ENCODE measurements at places on chromosomes 5 and 9.

DNA sequence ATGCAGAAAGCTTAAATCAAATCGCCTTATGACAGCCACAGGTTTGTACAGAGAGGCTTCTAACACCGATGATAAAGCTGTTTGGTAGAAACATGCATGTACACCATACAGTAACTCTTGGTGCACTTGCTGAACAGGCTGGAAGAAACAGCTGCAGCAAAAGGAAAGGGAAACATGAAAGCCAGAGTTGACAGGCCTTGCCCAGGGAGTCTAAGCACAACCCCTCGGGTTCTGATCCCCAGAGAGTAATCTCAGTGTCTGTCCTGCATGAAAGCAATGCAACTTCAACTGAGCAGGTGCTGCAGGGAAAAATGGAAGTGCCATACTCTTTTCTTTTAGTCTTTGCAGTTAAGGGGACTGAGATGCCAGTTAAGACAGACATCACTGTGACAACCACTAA, 419.9 kb downstream of the BNC2 start:
- DNase-seq, result no peak

- DNase-seq, result no peak
Observed at GRCh38 chr9:70392189-70392588, 22.3 kb downstream of the KLF9 start.

DNA sequence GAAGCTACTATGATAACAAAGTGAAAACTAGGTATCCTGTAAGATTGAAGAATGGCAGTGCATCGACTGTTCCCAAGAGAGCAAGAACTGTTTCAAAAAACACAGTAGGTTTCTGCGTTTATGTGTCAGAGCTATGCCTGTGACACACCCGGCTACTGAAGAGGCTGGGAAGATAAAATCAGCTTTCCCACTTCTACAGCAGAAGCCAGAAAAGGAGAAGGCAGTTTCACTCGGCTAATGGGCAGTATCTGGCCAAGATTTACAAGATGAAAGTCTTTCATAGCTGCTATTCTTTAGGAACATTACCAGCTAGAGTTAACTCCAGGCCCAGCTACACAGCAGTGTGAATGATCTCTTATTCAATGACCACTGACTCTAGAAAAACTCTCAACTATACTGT, 195.2 kb downstream of the CTNND2 start:
- DNase-seq, result no peak

GRCh38 chr9:121698627-121699570, 47.5 kb downstream of the DAB2IP start:
- DNase-seq, result peak; percentile 14

DNA sequence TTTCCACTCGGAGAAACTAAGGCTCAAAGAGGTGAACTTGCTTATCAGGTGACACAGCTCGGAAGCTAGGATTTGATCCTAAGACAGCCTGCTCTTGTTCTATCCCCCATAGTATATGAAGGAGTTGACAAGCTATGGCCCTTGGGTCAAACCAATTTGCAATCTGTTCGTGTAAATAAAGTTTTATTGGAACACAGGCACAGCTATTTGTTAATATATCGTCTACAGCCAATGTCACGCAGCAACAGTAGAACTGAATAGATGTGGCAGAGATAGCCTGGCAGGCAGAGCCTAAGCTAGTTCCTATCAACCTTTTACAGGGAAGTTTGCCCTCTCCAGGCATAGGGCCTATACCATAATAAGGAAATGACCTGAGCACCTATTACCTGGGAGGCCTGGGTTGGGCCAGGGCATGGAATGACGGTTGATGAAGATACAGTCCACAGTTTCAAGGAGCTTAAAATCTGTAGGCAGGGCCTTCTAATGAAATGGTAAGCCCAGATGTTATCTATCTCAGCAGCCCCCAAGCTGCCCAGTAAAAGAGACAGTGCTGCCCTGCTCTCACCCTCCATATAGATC, 179.0 kb downstream of the TTLL11 start:
- DNase-seq, result no peak

DNA sequence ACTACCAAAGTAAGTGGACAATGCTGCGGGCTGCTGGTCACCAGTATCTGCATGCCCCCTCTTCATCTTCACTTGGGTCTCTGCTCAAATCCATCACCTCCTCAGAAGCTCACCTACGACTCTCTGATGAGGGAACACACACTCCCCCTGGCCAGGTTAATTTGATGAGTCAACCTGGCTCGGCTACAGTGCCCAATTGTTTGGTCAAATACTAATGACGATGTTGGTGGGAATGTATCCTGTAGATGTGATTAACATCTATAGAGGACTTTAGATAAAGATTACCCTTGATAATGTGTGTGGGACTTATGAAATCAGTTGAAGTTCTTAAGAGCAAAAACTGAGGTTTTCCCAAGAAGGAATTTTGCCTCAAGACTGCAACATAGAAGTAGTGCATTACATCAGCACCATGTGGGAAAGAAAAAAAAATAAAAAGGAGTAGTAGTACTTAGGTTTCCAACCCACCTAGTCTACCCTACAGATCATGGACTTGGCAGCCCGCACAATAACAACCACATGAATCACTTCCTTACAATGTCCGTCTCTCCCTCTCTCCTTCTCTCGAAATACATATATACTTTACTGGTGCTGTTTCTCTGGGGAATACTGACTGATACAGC, 467.3 kb downstream of the DNAH5 start:
- DNase-seq, result no peak

- no peak for DNase-seq
Observed at GRCh38 chr5:67824852-67825251, 390.7 kb upstream of the PIK3R1 start.

DNA sequence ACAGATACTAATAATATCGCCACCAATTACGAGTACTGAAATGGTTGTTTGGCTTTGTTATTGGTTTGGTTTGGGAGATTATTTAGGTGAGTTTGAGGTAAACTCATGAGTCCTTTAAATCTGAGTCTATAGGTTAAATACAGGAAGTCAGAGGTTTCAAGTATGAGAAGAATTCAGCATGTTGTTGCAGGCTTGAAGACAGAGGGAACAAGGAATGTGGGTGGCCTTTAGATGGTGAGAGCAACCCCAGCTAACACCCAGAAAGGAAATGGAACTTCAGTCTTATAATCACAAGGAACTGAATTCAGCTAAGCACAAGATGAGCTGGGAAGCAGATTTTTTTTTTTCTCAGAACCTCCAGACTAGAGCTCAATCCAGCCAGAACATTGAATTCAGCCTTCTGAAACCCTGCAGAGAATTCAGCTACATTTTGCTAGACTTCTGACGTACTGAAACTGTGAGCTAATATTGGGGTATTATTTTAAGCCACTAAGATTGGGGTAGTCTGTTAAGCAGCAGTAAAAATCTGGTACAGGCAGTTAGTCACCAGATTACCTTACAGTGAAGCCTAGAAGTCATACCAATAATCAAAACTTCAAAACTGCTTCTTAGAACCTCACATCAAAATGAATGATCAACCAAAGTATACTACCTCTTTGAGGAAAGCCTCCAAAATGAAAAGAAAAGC, 216.0 kb upstream of the PUM3 start:
- DNase-seq, result no peak

GRCh38 chr5:91271999-91272398, 111.1 kb downstream of the ARRDC3 start:
- DNase-seq, result no peak

DNA sequence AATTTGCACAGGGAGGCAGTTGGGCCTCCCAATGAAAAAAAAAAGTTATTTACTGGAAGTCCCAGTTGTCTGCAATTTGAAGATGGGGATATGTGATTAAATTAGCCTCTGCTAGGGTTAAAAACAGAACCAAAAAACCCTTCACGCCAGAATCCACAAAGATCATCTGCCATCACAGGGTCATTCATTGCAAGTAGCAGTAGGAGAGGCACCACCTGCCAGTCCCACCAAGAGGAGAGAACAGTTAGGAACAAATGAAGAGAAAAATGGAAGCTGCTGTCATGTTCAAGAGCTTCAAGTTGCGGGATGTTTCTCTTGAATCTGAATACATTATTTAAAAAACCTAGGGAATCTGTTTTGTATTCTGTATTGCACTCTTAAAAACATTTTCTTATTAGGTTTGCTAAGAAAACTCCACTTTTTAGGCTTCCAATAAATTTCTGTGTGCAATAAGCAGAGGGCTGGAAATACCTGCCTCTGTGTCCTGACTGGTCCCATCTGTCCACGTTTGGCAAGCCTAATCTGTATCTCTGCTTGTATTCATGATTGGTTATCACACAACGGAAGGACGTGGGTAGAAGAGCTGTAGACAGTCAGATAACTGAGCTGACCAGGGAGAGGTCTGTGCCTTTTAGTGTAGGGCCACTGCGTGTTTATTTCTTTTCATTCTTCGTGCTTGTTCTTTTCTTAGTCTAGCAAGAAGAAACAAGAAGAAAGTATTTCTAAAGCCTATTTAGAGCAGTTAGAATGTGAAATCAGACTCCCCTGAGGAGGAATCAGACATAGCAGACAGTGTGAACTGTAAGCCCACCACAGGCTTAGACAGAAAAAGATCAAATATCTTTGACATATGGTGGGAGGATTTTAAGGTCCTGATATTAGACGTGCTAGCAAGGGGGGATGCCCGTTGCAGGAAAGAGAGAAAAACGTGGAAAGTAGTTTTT, 630.6 kb upstream of the SEMA6A start:
- DNase-seq, result no peak

- DNase-seq, result no peak
Observed at GRCh38 chr5:93746406-93747056, 5.1 kb upstream of the POU5F2 start.

- DNase-seq, result no peak
Observed at GRCh38 chr9:100856238-100856637, 172.3 kb upstream of the PLPPR1 start.

GRCh38 chr9:82183181-82183860, 194.7 kb downstream of the SPATA31D1 start:
- no peak for DNase-seq

DNA sequence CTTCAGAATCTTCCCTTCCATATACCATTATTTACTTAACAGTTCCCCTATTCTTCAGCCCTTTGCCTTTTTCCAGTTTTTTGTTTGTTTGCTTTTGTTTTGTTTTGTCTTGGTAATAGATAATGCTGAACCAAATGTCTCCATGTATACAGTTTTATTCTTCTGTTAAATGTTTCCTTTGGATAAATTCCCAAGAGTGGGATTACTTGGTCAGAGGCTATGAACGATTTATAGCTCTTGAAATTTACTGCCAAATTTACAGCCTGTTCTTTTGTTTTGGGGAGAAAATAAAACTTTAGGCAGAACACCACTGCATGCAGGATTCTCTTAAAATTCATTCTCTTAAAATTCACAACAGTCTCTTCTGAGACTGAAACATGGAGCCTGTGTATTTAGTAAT, 38.6 kb downstream of the NR4A3 start:
- no peak for DNase-seq

- no peak for DNase-seq
Observed at GRCh38 chr9:107872457-107873192, 383.1 kb upstream of the KLF4 start.

GRCh38 chr9:90904706-90905478, 103.3 kb downstream of the SYK start:
- no peak for DNase-seq

- no peak for DNase-seq
Observed at GRCh38 chr9:35646153-35646532, 4.6 kb downstream of the SIT1 start.

- DNase-seq, result no peak
Observed at GRCh38 chr5:142353071-142353472, 28.3 kb upstream of the SPRY4 start.

- DNase-seq, result no peak
Observed at GRCh38 chr5:78670701-78671269, 22.2 kb upstream of the LHFPL2 start.

DNA sequence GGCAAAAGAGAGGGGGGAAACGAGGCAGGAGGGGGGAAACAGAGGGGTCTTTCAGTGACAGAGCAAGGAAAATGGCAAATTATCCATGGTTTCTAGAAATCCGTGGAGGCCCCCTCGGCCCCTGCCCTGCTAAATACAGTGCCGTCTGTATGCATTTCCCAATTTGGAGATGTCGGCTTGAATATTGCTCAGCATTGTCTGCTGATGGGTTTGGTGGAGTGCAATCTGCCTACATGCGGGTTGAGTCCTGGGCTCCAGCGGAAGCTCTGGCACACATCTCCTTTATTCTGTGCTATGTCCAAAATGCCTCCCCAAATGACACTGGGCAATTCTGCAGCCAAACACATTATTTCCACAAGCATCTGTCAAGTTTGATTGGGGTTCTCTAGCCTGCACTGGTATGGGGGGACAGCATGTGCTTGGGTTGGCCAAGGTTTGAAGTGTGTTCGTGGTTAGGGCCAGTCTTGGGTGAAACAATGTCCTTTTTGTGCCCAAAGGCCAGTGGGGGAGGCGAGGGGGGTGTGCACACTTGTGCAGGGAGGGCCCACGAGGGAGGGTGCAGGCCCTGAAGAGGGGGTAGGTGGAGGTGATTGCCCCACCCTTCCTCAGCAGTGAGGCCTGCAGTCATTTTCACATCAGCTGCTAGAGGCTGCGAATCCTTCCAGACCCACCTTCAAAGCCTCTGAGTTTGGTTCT, 6.2 kb upstream of the NEUROG1 start:
- DNase-seq, result no peak

DNA sequence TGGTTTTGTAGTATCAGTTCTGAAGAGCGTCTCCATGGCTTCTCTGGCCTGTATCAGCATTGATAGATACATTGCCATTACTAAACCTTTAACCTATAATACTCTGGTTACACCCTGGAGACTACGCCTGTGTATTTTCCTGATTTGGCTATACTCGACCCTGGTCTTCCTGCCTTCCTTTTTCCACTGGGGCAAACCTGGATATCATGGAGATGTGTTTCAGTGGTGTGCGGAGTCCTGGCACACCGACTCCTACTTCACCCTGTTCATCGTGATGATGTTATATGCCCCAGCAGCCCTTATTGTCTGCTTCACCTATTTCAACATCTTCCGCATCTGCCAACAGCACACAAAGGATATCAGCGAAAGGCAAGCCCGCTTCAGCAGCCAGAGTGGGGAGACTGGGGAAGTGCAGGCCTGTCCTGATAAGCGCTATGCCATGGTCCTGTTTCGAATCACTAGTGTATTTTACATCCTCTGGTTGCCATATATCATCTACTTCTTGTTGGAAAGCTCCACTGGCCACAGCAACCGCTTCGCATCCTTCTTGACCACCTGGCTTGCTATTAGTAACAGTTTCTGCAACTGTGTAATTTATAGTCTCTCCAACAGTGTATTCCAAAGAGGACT, 1.5 kb downstream of the GPR21 start:
- DNase-seq, result no peak

DNA sequence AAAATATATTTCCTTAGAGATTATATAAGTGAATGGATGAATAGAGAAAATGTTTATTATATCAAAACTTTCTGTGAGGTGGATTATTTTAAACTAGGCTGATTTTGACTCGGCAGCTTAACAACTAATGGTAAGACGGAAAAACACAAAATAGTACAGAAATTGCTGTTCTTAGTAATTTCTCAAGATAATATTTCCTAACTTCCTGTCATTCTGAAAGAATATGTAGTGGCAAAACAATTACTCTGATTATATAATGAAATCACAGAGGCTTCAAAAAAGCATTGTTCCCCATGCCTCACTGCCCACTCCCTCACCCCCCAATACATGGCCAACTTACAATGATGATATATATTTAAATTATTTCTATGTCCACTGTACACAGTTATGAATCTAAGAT, 85.4 kb downstream of the YTHDC2 start:
- DNase-seq, result no peak

GRCh38 chr9:97293818-97294217, 13.6 kb upstream of the CCDC180 start:
- DNase-seq, result no peak

- no peak for DNase-seq
Observed at GRCh38 chr5:111229871-111230810, 6.0 kb downstream of the CAMK4 start.

GRCh38 chr5:32173267-32174010, 680 bp downstream of the GOLPH3 start:
- no peak for DNase-seq

GRCh38 chr9:111838439-111838838, 43.7 kb upstream of the SHOC1 start:
- DNase-seq, result no peak

Data from activated CD8-positive, alpha-beta memory T cell treated with anti-CD3 and anti-CD28 coated beads for 4 hours (primary cell).